Osteocyte (in vitro differentiated cells): ENCODE measurements at places on chromosomes 11 and 22.
A peak's percentile ranks its signal among the peaks of the same experiment; 100 is the strongest.

DNA sequence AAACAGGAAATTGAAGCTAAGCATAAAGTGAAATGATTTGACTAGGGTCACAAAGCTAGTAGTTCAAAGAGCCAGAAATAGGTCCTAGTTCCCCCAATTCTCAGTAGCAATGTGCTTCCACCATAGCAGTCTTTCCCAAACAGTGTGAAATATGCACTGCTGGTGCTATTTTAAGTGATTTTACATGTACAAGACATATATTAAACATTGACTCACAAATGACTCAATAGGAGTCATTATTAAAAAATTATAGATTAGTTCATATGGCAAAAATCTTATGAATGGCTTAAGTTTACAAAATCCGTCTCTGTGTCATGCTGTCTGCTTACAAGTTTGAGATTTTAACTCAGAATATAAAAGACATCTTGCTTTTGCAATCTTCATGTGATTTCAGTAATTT lies 21.4 kb downstream of the KIF18A start:
- no peak overlapping the region for H3K4me3 ChIP-seq
- no peak for DNase-seq
- H3K27ac ChIP-seq: no peak overlapping the region
- H3K27me3 ChIP-seq: no peaks in the 10 kb centered on the region
- peaks cover 3% of the 10 kb centered on the region for H3K36me3 ChIP-seq

DNA sequence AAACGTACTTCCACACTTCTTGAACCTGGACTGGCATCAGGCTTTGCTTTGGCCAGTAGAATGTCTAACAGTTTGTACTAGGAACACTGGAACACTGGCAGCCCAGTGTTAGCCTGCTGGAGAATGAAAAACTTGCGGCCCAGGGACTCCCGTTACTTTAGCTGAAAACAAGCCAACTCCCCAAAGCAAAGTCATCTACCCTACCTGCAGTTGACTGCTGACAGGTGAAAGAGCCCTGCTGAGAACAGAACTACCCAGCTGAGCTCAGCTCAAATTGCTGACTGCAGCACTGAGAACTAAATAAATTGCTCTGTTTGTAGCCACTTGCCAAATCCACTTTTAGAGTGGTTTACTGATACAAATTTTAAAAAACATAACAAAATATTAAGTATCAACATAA lies 342.5 kb downstream of the LRRC4C start:
- no peaks in the 10 kb centered on the region for H3K36me3 ChIP-seq
- no peak overlapping the region for H3K27ac ChIP-seq
- no peaks in the 10 kb centered on the region for H3K27me3 ChIP-seq
- no peak overlapping the region for H3K4me3 ChIP-seq
- DNase-seq: no peak

GRCh38 chr11:15975742-15976141 lies 380.6 kb downstream of the SOX6 start:
- H3K4me1 ChIP-seq: no peaks in the 10 kb centered on the region
- H3K36me3 ChIP-seq: peaks cover 8% of the 10 kb centered on the region
- H3K27me3 ChIP-seq: no peaks in the 10 kb centered on the region
- no peak overlapping the region for H3K4me3 ChIP-seq

DNA sequence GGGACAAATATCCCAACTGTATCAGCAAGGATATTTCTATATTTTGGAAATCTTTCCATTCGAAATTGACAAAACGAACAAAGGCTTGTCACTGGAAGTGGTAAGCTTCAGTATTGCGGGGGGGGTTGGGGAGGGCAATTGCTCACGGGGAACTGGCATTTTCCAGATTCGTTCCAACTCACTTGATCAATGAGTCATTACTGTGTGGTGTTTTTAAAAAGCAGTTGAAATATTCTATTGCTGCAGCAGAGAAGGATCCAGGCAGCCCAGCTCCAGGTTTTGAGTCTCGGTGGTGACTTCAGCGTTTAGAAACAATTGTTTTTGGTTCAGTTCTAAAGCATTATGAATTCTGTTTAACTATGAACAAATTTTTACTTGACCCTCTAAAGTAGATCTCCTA lies 33.8 kb upstream of the FBLN1 start:
- peaks cover 46% of the 10 kb centered on the region for H3K4me1 ChIP-seq
- H3K36me3 ChIP-seq: peaks cover 2% of the 10 kb centered on the region

- no peak overlapping the region for H3K4me3 ChIP-seq
- DNase-seq: no peak
- H3K36me3 ChIP-seq: no peaks in the 10 kb centered on the region
- peaks cover under 1% of the 10 kb centered on the region for H3K4me1 ChIP-seq
- no peak overlapping the region for H3K27ac ChIP-seq
Measured at GRCh38 chr11:113308601-113309000, 5.8 kb upstream of the TTC12 start.

DNA sequence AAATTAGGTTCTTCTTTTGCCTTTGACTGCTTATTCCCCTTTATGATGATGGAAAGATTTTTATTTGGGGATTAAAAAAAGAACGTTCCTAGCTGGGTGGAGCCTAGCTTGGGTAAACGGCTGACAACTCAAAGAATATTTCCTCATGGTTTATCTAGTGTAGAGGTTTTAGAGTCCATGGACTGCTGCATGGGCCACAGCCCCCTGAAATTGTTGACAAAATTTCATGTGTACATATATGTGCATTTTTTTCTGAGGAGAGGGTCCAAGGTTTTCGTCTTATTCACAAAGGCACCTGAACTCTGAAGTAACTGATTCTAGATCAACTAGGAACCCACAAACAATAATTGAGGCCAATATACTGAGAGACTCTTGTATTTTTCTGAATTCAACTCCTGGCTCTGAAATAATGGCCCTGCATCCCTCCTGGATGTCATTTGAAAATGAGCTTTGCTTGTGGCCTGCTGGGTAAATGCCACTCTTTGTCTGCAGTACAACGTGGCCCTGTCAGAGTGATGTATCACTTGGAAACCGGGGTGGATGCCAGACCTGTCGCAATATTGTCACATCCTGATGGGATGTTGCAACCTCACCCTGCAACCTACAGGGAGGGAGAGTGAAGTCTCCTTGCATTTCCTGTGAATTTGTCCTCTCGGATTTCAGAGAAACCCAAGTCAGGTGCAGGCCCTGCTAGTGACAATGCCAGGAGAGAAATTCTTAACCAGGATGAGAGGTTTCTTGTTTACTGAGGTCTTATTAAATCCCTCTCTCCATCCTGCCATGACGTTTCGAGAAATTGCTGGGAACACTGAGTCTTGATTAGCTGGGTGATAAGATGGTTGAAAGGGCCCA lies 33.8 kb downstream of the EHF start:
- no peaks in the 10 kb centered on the region for H3K36me3 ChIP-seq
- peaks cover 3% of the 10 kb centered on the region for H3K4me1 ChIP-seq
- H3K4me3 ChIP-seq: no peak overlapping the region
- DNase-seq: no peak

GRCh38 chr11:77874206-77874605 lies 53.3 kb downstream of the AAMDC start:
- no peak for DNase-seq
- no peak overlapping the region for H3K4me3 ChIP-seq
- H3K27me3 ChIP-seq: no peaks in the 10 kb centered on the region
- H3K4me1 ChIP-seq: peaks cover 16% of the 10 kb centered on the region
- H3K36me3 ChIP-seq: peaks cover 21% of the 10 kb centered on the region
- no peak overlapping the region for H3K27ac ChIP-seq

DNA sequence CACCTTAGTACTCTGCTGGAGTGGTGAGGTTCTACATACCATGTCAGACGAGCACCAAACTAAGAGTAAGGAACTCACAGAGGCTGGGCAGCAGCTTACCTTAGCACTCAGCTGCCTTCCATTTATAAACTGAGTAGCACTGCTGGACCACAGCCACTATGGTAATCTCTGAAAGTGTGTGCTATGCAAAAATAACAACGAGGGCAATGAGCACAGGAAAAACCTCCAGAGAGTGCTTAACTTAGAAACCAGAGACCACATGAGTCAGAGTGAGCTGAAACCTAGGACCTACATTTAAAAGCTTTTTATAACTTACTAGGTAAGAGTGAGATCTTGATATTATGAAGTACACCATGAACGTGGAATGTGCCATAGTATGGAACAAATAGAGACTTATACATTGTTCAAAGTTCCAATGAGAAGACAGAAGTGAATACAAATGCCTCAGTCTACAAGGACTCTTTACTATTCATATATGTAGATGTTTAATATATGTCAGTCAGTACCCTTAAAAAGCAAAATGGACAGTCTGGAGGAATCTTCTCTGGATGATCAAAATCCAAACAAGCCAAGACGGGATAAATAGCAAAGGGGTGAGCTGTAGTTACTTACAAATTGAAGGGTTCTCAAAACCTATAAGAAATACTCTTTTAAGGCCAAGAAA lies 17.2 kb upstream of the CD59 start:
- no peaks in the 10 kb centered on the region for H3K27me3 ChIP-seq
- peaks cover 9% of the 10 kb centered on the region for H3K4me1 ChIP-seq
- no peak for DNase-seq
- no peak overlapping the region for H3K4me3 ChIP-seq
- H3K27ac ChIP-seq: peak overlapping the region; percentile 48
- peaks cover 28% of the 10 kb centered on the region for H3K36me3 ChIP-seq

DNA sequence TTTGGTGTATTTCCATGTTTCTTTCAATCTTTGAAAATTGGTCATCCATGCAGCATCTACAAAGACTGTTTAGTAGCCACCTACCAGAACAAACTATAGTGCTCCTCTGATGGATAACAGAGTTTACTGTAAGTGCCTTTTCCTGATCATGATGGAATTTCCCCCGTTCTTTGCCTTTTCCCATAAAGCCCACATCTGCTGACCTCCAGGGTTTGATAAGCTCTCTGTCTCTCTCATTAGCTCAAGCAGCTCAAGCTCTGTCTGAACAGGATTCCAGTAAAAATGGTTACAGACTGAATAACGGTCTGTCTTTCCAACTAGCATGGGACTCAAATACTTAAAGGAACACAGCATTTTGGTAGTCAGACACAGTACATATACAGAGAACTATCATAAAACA lies 308.4 kb upstream of the SORL1-AS1 start:
- H3K27ac ChIP-seq: no peak overlapping the region
- H3K27me3 ChIP-seq: peaks cover 17% of the 10 kb centered on the region
- H3K4me3 ChIP-seq: no peak overlapping the region
- no peak for DNase-seq

DNA sequence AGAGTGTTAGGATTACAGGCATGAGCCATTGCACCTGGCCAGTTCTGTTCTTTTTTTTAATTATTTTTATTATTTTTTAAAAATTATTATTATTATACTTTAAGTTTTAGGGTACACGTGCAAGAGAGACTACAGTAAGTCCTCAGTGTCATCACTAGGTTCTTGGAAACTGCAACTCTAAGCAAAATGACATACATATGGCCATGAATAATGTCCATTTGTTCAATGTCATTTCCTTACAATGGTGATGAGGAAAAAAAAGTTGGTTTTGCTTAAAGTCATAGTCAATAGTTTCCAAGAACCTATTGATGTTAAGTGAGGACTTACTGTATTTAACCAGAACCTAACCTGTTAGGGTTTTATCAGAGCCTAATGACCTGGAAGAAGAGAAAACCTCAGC lies 29.4 kb upstream of the TOP3B start:
- H3K27ac ChIP-seq: no peak overlapping the region
- H3K4me1 ChIP-seq: no peaks in the 10 kb centered on the region
- H3K27me3 ChIP-seq: peaks cover 29% of the 10 kb centered on the region
- no peak overlapping the region for H3K4me3 ChIP-seq
- H3K36me3 ChIP-seq: no peaks in the 10 kb centered on the region
- no peak for DNase-seq

- H3K4me3 ChIP-seq: no peak overlapping the region
- no peaks in the 10 kb centered on the region for H3K27me3 ChIP-seq
- H3K27ac ChIP-seq: no peak overlapping the region
- H3K4me1 ChIP-seq: peaks cover 28% of the 10 kb centered on the region
- no peaks in the 10 kb centered on the region for H3K36me3 ChIP-seq
Measured at GRCh38 chr11:86988351-86988881, 33.2 kb upstream of the FZD4 start.

- no peaks in the 10 kb centered on the region for H3K4me1 ChIP-seq
- H3K4me3 ChIP-seq: no peak overlapping the region
- no peaks in the 10 kb centered on the region for H3K27me3 ChIP-seq
- H3K36me3 ChIP-seq: peaks cover 2% of the 10 kb centered on the region
- no peak overlapping the region for H3K27ac ChIP-seq
- DNase-seq: no peak
Measured at GRCh38 chr22:39266398-39267030, 21.7 kb upstream of the PDGFB start.

DNA sequence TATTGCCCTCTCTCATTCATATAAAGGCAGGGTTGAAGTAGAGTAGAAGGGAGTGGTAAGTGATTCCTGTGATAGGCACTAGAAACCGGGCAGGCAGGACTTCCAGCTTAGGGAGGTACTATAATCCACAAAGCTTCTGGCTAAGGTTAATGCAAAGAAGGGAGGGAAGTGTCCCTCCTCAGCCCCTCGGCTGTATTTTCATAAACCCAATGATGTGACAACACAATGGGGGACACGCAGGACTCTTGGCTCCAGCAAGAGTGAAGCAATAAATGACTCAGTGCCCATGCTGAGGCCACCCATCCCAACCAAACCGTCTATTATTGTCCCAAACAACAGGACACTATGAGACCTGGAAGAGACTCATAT lies 90.7 kb downstream of the ETS1 start:
- H3K4me1 ChIP-seq: peaks cover 96% of the 10 kb centered on the region
- H3K36me3 ChIP-seq: peaks cover 2% of the 10 kb centered on the region
- DNase-seq: no peak
- H3K27me3 ChIP-seq: no peaks in the 10 kb centered on the region
- peak overlapping the region; percentile 91 for H3K27ac ChIP-seq
- H3K4me3 ChIP-seq: peak overlapping the region; percentile 57

GRCh38 chr11:94803491-94803890 lies 35.3 kb downstream of the AMOTL1 start:
- H3K27ac ChIP-seq: no peak overlapping the region
- DNase-seq: no peak
- no peaks in the 10 kb centered on the region for H3K27me3 ChIP-seq
- H3K4me3 ChIP-seq: no peak overlapping the region
- H3K36me3 ChIP-seq: peaks cover 44% of the 10 kb centered on the region

DNA sequence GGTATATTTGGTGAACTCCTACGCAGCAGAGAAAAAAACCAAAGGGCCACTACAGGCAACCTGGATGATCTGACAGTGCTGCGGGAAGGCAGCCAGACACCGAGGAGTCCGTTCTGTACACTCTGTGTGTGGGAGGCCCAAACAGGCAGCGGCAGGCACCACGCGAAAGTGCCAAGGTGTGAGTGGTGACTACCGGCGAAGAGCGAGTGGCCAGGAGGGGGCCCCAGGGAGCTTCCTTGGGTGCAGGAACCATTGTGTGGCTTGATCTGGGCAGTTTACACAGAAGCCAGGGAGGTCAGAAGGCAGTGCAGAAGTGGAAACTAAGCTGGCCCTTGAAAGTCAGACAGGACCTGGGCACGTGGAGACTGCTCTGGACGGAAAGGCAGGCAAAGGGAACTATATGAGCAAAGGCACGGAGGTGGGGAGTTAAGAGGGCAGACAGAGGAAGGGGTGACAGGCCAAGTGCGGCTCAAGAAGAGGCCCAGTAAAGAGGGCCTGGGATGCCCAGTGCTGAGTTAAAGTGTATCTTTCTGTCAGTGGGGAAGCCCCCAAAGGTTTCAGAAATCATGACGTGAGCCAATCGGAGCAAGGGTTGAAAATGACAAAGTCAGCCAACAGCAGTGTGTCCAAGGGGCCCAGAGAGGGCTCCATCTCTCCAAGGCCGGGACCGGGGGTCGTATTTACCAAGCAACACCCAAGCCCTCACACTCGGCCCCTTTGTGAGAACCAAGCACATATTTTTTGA lies 10.6 kb downstream of the TMEM184B start:
- no peak for DNase-seq
- H3K4me3 ChIP-seq: no peak overlapping the region
- no peaks in the 10 kb centered on the region for H3K27me3 ChIP-seq
- H3K36me3 ChIP-seq: peaks cover 11% of the 10 kb centered on the region
- peaks cover 37% of the 10 kb centered on the region for H3K4me1 ChIP-seq
